ENCODE measurements at places on chromosomes 5 and 9.

DNA sequence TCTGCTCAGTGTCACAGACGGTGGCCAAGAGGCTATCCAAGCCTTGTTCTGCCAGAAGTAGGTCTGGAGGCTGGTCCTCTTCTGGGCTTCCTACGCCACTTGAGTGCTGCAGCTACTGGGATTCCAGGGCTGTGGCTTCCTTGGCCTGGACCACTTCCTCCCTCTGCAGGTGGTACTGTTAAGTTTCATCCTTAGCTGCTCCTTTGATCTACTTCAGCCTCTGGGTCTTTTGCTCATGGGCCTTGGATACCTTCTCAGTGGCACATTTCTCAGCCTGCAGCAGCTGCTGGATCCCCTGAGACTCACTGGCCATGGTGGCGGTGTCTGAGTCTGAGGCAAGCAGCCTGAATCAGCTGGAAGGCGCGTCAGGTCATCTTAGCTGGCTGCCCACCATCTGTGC lies 10.3 kb downstream of the CNOT8 start:
- no peak for DNase-seq

DNA sequence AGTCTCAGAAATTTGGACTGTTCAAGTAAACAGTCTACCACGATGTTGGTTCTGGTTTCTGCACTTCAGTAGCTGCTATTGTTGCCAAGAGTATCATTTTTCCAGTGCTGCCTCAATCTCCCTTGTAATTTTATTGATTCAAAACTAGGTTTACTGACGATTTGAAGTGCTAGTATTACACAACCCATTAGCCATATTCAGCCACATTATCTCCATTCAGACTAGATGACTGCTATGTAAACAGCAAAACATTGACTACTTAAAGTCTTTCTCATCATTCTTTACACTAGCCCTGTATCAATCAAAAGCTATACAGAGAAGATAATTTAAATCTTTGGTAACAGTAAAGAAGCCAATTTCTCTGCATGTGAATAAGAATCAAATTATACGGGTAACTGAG lies 102.0 kb upstream of the TSLP start:
- no peak for DNase-seq

GRCh38 chr9:91530829-91531228 lies 107.2 kb upstream of the NFIL3 start:
- DNase-seq = no peak

- DNase-seq = no peak
Observed at GRCh38 chr9:132824951-132825350, 53.1 kb downstream of the AK8 start.

- no peak for DNase-seq
Observed at GRCh38 chr5:137181667-137182066, 317.5 kb downstream of the SPOCK1 start.

DNA sequence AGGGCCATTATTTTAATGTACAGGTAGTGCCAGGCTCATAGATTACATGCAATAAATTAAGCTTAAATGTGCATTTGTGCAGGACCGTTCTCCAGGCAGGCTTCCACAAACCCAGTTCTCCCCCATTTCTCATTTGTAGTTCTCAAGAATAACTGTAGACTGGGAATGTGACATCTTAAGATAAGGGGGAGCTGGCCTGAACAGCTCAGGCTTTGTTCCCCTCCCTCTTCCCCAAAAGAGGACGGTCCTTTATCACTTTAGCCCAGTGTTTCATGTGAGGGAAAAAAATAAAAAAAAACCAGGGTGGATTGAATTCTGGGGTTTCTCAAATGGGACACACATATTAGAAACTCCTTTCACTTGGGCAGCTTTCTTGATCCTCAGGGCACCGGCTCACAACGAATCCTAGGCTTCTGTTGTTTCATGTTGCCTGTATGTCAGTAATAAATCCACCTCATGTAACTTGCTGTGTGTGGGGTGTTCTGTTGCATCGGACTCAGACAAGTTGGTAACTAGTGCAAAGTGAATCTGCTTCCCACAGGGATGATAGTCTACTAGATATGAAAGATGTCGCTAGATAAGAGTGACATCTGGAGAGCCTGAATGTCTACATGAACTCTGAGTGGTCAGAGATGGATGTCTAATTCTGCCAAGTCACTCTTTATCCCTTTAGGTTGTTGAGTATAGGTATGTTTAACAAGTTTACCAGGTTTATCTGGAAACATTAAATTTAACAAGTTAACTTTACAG lies 2030.6 kb upstream of the NUDT12 start:
- DNase-seq = no peak

DNA sequence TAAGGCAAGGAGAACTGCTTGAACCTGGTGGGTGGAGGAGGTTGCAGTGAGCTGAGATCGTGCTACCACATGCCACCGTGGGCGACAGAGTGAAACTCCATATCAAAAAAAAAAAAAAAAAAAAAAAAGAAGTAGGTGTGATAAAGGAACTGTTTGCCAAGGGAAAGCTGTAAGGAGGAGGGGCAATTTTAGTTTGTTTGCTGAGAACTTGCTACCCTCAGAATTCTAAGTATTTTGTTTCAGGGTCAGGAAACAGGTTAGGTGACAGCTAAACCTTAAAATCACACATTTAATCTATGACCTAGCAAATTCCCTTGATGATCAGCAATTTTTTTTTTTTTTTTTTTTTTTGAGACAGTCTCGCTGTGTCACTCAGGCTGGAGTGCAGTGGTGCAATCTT lies 7.2 kb upstream of the ARRDC3 start:
- DNase-seq = no peak

DNA sequence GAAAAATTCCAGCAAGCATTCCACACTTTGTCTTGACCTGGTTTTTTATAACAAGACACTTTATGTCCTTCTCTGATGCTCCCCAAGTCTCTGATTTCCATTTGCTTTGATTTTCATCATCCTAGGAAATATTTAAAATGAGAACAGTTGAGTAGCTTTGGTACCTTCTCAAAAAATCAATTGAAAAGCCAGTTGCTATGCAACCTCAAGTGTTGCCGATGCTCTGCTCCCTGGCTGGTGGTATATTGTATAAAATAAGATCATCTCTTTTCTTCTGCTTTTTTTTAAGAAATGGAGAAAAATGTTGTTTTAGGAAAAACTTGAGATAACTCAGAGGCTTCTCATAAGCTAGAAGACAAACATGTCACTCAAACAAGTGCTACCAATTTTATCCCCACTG lies 109.7 kb downstream of the ZNF354C start:
- no peak for DNase-seq

DNA sequence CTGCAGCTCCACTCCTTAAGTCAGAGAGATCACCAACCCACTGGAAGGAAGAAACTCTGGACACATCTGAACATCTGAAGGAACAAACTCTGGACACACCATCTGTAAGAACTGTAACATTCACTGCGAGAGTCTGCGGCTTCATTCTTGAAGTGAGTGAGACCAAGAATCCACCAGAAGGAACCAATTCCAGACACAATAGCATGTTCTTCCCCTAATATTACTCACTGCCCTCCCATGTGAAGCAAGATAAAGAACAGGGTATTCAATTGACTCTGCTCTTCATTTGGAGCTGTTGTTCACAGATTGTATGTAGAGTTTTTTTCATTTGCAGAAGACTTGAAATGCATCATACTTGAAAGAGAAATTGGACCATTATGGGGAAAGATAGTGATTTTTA lies 10.8 kb downstream of the SAXO1 start:
- DNase-seq = no peak

DNA sequence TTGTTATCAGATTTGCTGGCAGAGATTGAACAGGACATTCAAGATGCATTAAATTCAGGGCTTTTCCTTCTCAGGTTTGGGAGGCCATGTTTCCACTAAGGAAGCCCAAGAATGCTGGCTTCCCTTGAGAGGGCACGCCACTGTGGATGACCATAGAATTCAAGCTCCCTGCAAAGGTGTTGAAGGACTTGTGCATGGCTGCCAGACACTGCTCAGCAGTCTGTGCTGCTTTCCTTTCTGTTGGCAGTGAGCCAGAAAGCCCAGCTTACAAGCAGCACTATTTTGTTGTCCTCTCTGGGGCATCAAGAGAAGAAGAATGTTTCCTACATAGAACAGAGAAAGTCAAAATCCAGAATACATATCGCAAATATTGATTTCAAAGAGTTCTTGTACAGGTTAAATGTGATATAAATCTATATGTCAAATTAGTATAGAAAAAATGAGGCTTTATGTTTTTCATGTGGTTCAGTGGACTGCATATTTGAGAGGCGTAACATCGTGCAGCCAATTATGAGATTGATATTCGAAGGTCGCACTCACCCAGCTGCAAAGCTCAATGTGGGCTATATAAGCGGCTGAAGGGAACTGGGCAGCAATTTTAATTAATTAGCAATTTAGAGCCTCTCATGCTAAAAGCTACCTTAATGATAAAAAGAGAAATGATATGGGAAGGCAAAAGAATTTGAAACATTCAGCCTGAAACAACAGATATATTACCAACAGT lies 103.1 kb upstream of the ISL1 start:
- DNase-seq = no peak

- DNase-seq = peak; percentile 45
Observed at GRCh38 chr5:55850839-55851674, at the start of gene IL31RA. IL31RA (plus strand) TSS chr5:55851357; CDS start chr5:55851571, 214 bp downstream.

DNA sequence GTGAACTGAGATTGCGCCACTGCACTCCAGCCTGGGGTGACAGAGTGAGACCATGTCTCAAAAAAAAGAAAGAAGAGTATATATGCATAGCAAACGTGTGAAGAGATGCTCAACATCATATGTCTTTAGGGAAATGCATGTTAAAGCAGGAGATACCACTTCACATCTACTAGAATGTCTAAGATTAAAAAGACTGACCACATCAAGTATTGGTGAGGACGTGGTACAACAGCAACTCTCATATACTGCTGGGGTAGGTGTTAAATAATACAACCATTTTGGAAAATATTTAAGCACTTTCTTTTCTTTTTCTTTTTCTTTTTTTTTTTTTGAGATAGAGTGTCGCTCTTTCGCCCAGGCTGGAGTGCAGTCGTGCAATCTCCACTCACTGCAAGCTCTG lies 1.6 kb upstream of the TBC1D13 start:
- DNase-seq = no peak

- peak; percentile 58 for DNase-seq
Observed at GRCh38 chr5:165457859-165458481, 1952.6 kb downstream of the MAT2B start.

DNA sequence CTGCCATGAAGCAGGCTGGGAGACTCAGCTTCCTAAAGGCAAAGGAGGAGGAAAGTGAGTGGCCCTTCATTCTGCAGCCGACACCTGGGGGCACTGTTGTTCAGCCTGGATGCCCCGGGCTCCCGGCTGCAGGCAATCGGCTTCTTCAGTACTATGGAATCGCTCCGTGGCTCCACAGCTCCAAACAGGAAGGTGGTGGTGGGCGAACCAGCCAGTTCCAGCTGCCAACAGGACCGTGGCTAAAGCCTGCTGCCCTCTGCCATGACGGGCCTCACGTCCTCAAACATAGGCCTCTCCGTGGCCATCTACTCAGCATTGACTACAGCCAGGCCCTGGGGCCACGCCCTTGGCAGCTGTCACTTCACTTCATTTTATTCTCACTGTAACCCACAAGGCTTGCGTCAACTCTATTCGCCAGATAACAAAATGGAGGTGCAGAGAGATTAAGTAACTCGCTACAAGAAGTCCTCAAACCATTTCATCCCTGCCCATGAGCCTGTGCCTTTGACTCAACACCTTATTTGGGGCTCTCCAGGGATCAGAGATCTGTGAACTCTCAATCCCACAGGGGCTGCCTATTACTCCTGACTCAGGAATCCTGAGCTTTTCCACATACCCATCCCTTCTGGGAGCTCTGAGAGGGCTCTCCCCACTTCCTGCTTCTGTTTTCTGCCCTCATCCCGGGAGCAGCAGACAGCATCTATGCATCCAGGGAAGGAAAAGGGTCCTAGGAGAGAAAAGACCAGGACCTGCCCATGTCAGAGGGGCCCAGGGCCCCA lies 38.0 kb downstream of the PAX5 start:
- DNase-seq = peak; percentile 44

DNA sequence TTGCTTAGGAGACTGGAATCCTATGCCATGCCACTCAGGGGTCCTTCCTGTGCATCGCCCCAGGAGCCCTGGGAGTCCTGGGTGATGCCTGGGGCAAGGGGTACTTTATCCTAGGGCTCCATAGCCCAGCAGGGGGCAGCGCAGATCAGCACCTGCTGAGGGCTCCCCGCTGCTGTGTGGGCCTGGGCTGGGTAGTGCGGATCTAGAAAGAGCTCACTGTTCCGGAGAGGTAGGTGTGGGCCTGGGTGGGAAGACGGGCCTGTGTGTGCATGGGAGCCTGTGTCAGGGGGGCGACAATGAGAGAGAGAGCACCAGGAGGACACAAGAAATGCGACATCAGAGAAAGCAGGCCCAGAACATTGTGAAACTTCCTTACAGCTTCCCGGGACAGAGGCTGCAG lies 11.4 kb upstream of the DAB2IP start:
- no peak for DNase-seq

- no peak for DNase-seq
Observed at GRCh38 chr5:180070756-180071530, 616 bp downstream of the RNF130 start.

DNA sequence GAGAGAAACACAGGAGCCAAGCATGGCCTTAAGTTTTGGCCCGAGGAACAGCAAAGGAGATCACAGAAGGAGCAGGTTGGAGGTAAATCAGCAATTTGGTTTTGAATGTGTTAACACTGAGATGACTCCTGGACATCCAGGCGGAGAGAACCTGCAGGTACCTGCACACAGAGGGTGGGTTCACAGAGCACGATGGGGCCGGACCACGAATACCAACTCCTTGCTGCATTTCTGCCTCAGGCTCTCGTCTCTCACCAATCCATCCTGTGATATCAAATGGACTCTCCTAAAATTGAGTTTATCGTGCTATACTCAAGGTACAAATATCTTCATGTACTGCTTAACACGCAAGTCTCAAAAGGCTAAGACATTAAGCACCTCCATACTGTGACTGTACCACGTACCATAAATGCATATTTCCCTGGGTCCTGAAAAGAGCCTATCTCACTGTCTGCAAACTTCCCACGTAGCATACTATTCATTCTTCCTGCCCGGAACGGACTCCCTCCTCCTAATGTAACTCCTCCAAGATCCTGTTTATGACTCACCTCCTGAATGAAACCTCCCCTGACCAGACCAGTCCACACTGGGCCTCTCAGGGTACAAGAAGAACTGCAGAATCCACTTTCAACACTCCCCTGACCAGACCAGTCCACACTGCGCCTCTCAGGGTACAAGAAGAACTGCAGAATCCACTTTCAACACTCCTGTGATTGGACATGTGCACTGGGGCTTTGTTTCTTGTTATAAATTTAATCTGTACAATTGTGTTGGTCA lies 380.8 kb upstream of the RFX3 start:
- no peak for DNase-seq

DNA sequence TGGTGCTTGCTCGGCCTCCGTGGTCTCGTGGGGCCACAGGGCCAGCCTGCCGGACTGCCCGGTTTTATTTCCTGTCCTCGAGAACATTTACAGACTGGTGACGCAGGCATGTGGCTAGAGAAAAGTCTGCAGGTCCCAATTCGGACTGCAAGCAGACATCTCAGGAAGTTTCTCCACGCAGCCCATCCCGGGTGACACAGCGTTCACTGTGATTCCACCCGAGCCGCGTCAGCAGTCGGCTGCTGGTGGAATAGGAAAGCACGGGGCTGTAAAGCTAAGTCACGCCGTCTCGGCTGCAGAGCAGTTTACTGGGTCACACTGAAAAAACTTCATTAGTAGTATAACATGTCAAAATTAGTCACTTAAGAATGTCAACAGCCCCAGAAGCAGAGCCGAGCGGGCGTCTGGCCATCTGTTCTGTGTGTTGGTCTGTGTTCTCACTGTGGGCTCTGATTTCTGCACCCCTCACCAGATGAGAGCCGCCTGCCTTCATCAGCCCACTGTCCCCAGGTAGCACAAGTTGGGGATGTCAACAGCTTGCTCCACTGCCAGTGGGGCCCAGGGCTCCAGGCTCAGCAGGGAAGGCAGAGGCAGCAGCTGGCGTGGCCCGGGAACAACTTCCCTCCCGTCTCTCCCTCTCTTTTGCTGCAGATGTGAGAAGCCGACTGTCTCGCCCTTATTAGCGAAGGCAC lies 363.7 kb downstream of the IRX2 start:
- DNase-seq = no peak

Data from HL-60 (cell line).